Naive thymus-derived CD4-positive, alpha-beta T cell (primary cell): ENCODE measurements at places on chromosomes 4 and X.

GRCh38 chr4:186695392-186695791 is 28.3 kb downstream of the FAT1 start:
- H3K27me3 ChIP-seq = no peaks in the 10 kb centered on the region
- H3K4me3 ChIP-seq = no peak overlapping the region
- no peak for DNase-seq
- no peak overlapping the region for H3K27ac ChIP-seq
- no peaks in the 10 kb centered on the region for H3K36me3 ChIP-seq

- H3K27me3 ChIP-seq = no peaks in the 10 kb centered on the region
- no peak for DNase-seq
- H3K4me1 ChIP-seq = no peaks in the 10 kb centered on the region
- H3K4me3 ChIP-seq = no peak overlapping the region
- H3K27ac ChIP-seq = no peak overlapping the region
Measured at GRCh38 chr4:85708468-85708867, 233.5 kb downstream of the ARHGAP24 start.

DNA sequence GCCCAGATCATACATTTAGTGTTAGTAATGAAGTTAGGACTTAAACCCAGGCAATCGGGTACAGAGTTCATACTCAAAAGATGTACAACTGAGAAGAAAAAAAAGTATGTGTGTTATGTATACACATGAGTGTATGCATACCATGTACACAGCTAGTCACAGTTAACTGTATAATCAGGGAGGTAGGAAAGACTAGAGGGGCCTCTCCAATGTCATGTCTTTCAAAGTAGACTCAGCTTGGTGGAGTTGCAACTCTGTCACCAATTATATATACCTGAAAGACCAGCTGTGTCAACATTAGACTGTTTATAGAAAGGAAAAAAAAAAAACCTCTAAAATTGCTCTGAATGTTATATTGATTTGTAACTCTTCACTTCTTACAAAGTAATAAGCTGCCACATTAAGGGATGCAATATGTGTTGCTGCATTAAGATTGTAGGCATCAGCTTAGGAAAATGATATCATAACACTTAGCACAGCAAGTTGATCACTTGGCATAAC is 167.5 kb downstream of the DCTD start:
- H3K4me3 ChIP-seq = no peak overlapping the region
- no peak for DNase-seq
- no peaks in the 10 kb centered on the region for H3K4me1 ChIP-seq
- H3K36me3 ChIP-seq = no peaks in the 10 kb centered on the region
- no peak overlapping the region for H3K27ac ChIP-seq
- H3K27me3 ChIP-seq = no peaks in the 10 kb centered on the region

DNA sequence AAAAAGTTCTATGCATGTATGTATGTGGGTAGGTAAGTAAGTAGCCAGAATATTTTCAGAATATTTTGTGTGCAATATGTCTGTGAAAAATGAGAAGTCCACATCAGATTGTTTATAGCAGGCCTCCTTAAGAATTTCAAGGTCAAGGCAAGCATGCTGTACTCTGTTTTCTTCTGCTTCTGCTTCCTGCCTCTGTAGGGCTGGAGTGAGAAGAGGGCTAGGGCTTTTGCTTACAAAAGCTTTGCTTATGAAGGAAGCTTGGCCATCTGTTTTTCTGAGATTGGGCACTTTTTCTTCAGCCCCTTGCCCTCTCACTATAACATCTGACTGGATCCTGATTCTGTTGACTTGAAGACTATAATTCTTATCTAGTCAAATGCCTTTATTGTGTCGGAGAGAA is 150.4 kb downstream of the EMCN start:
- H3K4me1 ChIP-seq = no peaks in the 10 kb centered on the region

DNA sequence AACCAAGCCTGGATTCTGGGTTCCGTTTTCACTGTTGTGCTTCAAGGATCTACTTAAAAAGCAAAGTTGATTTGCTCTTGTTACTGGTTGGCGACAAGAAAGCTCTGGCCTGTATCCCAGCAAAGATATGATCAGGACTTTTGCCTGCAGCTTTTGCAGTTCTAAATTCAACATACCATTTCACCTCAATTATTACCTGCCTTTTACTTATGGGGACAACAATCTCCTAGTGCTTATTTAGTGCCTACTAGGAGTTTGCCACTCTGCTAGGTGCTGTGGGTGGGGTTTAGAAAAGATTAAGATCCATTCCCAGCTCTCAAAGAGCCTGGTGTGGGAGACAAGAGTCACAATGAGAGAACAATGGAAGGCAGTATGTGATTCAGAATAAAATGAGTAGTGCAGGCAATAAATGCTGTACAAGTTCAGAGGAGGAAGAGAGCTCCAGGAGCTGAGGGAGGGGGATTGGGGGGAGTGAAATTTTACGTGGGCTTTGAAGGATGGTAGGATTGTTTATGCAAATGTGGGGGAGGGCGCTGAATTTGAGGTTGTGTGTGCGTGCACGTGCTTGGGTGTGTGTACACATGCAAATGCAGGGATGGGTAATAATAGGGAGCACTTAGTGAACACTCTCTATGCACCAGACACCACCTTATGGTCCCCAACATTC is 5.0 kb upstream of the TMEM164 start:
- H3K27me3 ChIP-seq = no peaks in the 10 kb centered on the region
- no peaks in the 10 kb centered on the region for H3K4me1 ChIP-seq
- no peaks in the 10 kb centered on the region for H3K36me3 ChIP-seq
- no peak overlapping the region for H3K4me3 ChIP-seq
- no peak for DNase-seq

GRCh38 chr4:97142893-97143292 is 1000.4 kb downstream of the STPG2 start:
- H3K27me3 ChIP-seq = no peaks in the 10 kb centered on the region
- no peaks in the 10 kb centered on the region for H3K4me1 ChIP-seq
- no peak overlapping the region for H3K27ac ChIP-seq

GRCh38 chr4:37816006-37816405 is 10.5 kb upstream of the PGM2 start:
- H3K4me3 ChIP-seq = no peak overlapping the region
- H3K4me1 ChIP-seq = peaks cover 19% of the 10 kb centered on the region
- H3K27ac ChIP-seq = peak overlapping the region; percentile 9
- H3K27me3 ChIP-seq = no peaks in the 10 kb centered on the region
- DNase-seq = no peak
- no peaks in the 10 kb centered on the region for H3K36me3 ChIP-seq

DNA sequence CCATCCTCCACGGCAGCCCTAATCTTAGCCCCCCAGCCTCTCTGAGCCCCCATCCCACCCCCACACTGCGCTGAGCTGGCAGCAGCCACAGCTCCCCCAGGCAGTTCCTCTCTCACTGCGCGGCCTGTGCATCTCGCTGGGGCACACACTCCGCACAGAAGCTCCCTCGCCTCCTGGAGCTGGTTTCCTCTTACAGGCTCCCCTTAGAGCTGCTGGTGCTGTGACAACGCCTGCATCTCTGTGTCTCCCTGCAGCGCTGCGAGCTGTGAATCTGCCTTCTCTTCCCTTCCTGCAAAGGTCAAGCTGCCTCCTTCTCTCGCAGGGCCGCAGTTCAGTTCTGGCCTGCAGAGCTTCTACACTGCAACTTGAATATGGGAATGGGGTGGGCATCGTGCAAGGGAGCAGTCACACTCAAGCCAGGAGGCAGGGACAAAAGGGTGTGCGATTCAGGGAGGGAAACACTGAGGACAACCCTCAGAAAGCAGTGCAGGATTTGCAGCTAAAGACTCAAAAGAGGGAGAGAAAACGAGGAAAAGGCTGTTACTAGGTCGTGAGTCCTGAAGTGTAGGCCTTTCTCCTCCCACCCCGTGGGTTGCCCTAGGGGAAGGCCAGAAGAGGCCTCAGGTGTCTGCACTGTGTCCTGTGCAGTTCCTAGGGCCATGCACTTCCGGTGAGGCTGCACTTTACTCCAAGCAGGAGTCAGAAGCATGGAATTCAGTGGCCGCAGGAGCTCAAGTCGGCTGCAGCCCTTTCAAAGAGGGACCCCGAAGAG is 87.0 kb downstream of the BCOR start:
- H3K4me1 ChIP-seq = no peaks in the 10 kb centered on the region
- no peaks in the 10 kb centered on the region for H3K27me3 ChIP-seq
- H3K36me3 ChIP-seq = no peaks in the 10 kb centered on the region
- H3K4me3 ChIP-seq = no peak overlapping the region
- no peak for DNase-seq

GRCh38 chrX:38041237-38041636 is 34.9 kb downstream of the SYTL5 start:
- no peak overlapping the region for H3K4me3 ChIP-seq
- no peaks in the 10 kb centered on the region for H3K36me3 ChIP-seq
- no peaks in the 10 kb centered on the region for H3K4me1 ChIP-seq
- DNase-seq = no peak

GRCh38 chrX:12327836-12328235 is 189.6 kb downstream of the FRMPD4 start:
- H3K36me3 ChIP-seq = no peaks in the 10 kb centered on the region
- no peaks in the 10 kb centered on the region for H3K4me1 ChIP-seq
- H3K27me3 ChIP-seq = no peaks in the 10 kb centered on the region
- DNase-seq = no peak

DNA sequence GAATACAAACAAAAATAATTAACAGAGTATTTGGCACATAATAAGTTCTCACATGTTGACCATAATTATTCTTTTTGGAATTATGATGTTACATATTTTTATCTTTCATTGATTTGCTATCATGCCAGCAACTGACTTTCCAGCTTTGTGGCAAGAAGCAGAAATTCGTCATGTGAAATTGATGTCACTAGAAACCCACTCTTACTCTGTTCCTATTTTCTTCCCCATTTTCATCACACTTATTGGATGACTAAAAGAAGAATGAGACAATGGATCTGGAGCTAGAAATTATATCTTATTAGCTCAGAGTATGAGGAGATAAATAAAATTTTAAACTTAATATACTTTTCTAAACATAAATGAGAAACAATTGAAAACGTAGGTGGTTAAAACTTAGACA is 31.9 kb downstream of the EGF start:
- no peaks in the 10 kb centered on the region for H3K36me3 ChIP-seq
- DNase-seq = no peak
- no peak overlapping the region for H3K4me3 ChIP-seq
- H3K4me1 ChIP-seq = no peaks in the 10 kb centered on the region

GRCh38 chrX:43939187-43939926 is 33.8 kb downstream of the NDP start:
- H3K36me3 ChIP-seq = no peaks in the 10 kb centered on the region
- no peaks in the 10 kb centered on the region for H3K27me3 ChIP-seq
- H3K4me1 ChIP-seq = no peaks in the 10 kb centered on the region
- no peak overlapping the region for H3K4me3 ChIP-seq

DNA sequence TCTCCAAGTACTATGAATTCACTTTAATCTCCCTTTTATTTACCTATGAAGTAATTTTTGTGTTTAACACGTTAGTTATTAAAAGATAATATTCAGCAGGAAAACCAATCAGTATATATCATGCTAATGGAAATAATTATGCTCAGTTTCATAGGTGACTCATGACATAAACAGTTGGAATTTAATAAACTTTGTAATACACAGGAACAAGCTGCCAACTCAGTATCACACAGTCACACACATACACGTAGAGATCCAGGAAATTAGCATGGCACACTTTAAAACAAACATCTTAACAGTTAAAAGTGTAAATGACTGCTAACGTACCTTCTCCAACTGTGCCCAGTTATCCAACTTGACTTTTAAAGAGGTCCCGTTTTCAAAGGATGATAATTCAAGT is 2.3 kb downstream of the SPATA4 start:
- H3K27ac ChIP-seq = no peak overlapping the region
- H3K36me3 ChIP-seq = no peaks in the 10 kb centered on the region
- H3K4me3 ChIP-seq = no peak overlapping the region
- peaks cover 9% of the 10 kb centered on the region for H3K4me1 ChIP-seq

- no peak for DNase-seq
- no peak overlapping the region for H3K27ac ChIP-seq
- no peaks in the 10 kb centered on the region for H3K27me3 ChIP-seq
- peak overlapping the region; percentile 50 for H3K4me3 ChIP-seq
- H3K4me1 ChIP-seq = no peaks in the 10 kb centered on the region
Measured at GRCh38 chr4:82799006-82799881, 648 bp upstream of the SCD5 start.
